ENCODE measurements at places on chromosomes 2 and 18. TPM values are rescaled to one million over a fixed set of nuclear protein-coding genes. Genes with fewer than 3 reads are reported as not detected.

Gene ZNF396
- total RNA-seq = 0.08 TPM

Gene ZSWIM2
- not detected for total RNA-seq

Gene CHRNG
- not detected for total RNA-seq

Gene RGPD5
- total RNA-seq = 8.5 TPM

Gene LCT
- total RNA-seq = 0.04 TPM

Gene IL36A
- total RNA-seq = not detected

Gene ALLC
- total RNA-seq = not detected

Gene ALPG
- not detected for total RNA-seq

Measured in hair follicular keratinocyte (primary cell).